ENCODE measurements at places on chromosomes 7 and 10. TPM values are rescaled to one million over a fixed set of nuclear protein-coding genes. Genes with fewer than 3 reads are reported as not detected.

GRCh38 chr10:11285171-11285570, 267.5 kb downstream of the CELF2 start:
- DNase-seq: no peak

DNA sequence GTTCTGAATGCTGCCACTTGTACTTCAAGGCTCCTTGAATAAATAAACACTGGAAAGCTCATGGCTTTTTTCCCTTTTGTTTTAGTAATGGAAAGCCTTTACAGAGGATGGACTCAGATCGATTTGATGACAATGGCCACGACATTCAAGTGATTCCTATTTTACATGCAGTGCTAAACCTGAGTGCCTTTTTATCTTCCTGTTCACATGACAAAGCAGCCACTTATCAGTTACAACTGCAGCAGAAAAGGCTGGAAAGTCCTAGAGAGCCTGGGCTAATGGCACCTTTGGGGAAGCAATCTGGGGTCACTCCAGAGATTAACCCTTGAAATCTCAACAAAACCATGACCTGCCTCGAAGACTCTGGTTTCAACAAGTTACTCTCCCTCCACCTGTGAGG, 249.0 kb upstream of the AUTS2 start:
- DNase-seq: no peak

DNA sequence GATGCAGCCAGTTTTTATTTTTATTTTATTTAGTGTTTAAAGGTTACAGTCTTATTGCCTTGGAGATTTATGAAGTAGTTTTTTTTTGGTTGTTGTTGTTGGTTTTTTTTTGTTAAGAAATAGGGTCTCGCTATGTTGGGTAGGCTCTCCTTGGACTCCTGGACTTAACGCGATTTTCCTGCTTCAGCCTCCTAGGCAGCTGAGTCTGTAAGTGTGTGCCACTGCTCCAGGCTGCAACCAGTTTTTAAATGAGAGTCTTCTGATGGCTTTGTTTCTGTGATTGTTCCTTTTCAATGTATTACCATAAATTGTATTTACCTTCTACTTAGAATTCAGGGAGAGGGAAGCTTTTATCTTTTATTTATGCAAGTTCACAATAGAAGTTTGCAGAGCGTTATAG, 62.8 kb downstream of the BICC1 start:
- no peak for DNase-seq

DNA sequence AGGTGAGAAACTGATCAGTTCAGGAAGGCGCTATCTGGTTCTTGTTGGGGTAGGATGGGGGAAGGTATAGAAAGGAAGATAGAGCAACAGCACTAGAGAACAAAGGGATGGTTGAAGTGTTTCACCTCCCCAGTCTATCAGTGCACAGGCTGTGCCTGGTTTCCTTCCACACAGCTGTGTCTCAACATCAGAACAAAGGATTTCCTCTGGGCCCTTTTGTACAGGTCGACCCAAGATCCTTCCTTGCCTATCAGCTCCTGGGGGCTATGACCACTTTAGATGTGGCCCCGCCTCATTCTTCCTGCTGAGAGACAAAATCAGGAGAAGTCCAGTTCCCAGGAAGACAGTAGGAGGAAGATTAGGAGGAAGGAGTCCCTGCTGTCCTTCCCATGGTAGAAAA, 65.6 kb downstream of the NAMPT start:
- DNase-seq: no peak

- no peak for DNase-seq
Measured at GRCh38 chr10:80144067-80144695, 11.7 kb downstream of the PLAC9 start.

The GALNT17 gene
- 1.2 TPM for total RNA-seq

- no peak for DNase-seq
Measured at GRCh38 chr7:114508086-114508485, 93.5 kb downstream of the FOXP2 start.

GRCh38 chr10:64636461-64636860, 1115.3 kb downstream of the REEP3 start:
- DNase-seq: no peak

DNA sequence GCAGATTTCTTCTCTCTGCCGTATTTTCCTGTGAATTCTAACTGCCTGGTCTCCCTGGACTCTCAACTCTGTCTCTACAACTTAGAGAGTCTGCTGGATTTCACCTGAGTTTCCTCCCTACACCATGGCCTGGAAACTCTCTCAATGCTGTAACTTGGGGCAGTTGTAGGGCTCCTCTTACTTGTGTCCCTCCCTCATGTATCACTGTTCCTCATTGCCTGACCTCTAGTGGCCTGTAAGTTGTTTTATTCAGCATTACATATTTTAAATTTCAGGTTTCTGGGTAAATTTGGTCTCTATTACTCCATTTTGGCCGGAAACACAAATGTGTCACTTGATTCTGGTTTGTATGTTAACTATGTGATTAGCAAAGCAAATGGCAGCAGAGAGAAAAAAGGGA, 70.9 kb downstream of the DYNC1I1 start:
- no peak for DNase-seq

The CRTAC1 gene
- 4.7 TPM for total RNA-seq

DNA sequence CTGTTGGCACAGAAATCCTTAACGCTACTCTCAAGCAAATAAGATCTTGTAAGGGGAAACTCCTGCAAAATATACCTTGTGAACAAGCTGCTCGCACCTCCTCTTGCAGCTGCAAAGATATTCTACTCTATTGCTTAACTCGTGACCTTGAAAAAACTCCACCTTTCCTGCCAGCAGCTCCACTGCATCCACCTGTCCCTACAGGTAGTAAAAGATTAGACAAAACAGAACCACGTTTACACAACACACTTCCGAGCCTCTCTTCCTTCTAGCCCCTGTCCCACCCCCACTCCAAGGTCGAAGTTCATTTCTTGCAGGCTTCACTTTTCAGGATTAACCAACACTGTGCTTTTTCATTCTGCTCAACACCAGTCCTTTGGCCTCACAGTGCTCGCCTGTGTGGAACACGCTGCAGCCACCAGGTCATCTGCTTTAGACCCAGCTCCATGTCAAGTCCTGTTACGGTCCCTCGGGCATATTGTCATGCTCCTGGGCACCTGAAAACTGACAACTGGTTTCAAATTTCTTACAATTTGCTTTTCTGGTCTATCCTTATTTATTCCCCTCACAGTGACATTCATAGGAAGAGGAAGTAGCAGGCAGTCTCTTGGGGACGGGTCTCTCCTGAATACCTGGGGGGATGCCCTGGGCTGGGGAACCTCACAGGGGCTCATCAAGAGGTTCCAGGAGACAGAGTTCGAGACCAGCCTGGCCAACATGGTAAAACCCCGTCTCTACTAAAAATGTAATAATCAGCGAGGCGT, 165.8 kb upstream of the KLF14 start:
- no peak for DNase-seq

DNA sequence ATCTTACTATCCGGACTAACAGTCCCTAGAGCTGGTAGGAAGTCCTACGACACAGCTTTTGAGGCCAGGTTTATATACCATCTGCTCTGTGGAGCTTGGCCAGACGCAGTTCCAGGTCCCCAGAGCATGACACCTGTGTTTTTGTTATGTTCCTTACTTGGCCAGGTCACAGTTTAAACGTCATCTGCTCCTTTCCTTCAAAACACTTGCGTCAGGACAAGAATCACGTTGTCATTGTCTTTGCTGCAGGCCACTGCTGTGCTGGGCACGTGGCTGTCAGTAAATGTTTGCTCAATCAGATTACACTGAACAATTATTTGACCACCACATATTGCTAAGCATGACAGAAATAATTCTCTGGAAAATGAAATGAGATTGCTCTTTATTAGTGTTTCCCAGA, 23.9 kb downstream of the SLC18A2 start:
- DNase-seq: no peak

DNA sequence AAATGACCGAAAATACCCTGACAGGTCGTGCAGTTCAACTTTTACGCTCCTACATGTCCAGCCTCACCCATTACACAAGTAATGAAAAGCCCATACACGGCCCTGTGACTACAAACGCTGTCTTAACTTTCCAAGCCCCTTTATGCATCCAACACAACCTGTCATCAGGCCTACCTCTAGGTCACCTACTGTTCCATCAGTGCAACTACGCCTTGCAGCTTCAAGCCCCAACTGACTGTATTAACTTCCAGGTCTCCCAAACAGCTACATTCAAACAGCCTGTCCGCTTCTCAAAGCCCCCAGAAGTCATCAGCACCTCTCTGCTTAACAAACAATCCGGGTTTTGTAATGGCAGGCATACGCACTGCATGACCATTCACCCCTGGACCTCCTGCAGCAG, 19.2 kb downstream of the ZNF107 start:
- DNase-seq: no peak

The HOXA4 gene
- total RNA-seq: 0.80 TPM

- DNase-seq: no peak
Measured at GRCh38 chr7:1103009-1103788, 15.3 kb downstream of the GPER1 start.

The CLRN3 gene
- total RNA-seq: 0.98 TPM

The BTBD16 gene
- total RNA-seq: not detected

DNA sequence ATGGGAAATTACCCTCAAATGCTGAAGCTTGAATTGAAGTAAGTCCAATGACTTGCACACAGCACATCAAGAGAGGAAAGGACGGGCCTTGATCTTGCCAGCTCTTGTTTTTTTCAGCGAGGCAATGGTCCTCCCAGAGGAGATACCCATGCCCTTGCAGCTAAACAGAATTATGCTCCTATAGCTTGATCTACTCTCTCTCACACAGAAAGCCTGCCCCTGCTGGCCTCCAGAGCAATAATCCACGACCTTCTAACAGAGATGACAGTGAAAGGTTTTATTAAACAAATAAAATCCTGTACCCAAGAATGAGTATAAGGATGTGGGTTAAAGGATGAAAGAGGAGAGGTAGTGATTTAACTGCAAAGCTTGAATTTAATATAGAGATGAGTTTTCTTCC, 268.0 kb downstream of the ADRA2A start:
- DNase-seq: no peak

The KAZALD1 gene
- 2.8 TPM for total RNA-seq

GRCh38 chr7:95250571-95250970, 73.8 kb downstream of the PON1 start:
- DNase-seq: no peak

DNA sequence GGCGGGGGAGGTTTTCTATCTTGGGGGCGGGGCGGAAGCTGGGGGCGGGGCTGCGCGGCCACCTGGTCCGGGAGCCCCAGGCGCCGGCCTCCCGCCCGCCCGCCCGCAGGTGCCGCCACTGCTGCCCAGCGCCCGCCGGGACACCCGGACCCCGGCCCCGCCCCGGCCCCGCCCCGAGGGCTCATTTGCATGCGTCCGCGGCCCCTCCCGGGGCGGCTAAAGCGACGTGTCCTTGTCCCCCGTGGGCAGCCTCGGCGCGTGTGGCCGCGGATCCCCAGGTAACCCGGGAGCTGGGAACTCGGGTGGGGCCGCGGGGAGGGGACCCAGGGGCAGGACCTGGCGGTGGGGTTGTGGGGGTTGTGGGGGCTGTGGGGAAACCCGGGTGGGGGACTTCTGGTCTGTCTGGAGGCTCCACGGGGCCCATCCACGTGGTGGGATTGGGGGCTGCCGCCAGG, at the start of gene BHLHA15:
Gene BHLHA15 (plus strand): TSS at position 219 of the 455 bp plus-strand sequence. CDS start 871 bp downstream, outside the sequence.
- DNase-seq: no peak

The LEP gene
- 48.2 TPM for total RNA-seq

The CDC14C gene
- total RNA-seq: not detected

The ITIH5 gene
- total RNA-seq: 407 TPM

The FKBP9 gene
- 74.9 TPM for total RNA-seq

The SLC18A2 gene
- total RNA-seq: 2.1 TPM

The MINPP1 gene
- 22.0 TPM for total RNA-seq

The GRM3 gene
- not detected for total RNA-seq

The RARRES2 gene
- total RNA-seq: 267 TPM

GRCh38 chr7:32559480-32559879, 64.2 kb downstream of the AVL9 start:
- DNase-seq: no peak

DNA sequence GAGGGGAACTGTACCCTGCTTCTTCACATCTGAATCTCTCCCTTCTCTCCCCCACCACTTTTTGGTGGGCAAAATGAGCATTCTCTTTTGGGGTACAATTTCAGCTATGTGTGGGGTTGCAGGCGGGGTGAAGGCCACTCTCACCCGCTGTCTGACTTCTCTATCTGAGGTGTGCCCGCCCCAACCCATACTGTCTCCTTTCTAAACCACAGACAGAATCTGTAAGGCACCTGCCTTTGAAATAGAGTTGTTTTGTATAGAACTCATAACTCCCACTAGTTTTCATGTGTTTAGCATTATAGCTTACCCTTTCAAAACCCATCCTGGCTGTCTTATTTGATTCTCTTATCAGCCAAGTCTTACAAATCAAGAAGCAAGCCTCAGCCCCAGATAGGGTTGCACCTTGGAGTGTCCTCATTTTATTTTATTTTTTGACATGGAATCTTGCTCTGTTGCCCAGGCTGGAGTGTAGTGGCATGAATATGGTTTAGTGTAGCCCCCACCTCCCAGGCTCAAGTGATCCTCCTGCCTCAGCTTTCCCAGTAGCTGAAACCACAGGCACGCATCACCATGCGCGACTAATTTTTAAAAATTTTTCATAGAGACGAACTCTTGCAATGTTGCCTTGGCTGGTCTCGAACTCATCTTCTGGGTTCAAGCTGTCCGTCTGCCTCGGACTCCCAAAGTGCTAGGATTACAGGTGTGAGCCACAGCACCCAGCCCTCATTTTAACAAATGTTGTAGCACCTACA, 11.9 kb downstream of the TSPAN14 start:
- DNase-seq: no peak

DNA sequence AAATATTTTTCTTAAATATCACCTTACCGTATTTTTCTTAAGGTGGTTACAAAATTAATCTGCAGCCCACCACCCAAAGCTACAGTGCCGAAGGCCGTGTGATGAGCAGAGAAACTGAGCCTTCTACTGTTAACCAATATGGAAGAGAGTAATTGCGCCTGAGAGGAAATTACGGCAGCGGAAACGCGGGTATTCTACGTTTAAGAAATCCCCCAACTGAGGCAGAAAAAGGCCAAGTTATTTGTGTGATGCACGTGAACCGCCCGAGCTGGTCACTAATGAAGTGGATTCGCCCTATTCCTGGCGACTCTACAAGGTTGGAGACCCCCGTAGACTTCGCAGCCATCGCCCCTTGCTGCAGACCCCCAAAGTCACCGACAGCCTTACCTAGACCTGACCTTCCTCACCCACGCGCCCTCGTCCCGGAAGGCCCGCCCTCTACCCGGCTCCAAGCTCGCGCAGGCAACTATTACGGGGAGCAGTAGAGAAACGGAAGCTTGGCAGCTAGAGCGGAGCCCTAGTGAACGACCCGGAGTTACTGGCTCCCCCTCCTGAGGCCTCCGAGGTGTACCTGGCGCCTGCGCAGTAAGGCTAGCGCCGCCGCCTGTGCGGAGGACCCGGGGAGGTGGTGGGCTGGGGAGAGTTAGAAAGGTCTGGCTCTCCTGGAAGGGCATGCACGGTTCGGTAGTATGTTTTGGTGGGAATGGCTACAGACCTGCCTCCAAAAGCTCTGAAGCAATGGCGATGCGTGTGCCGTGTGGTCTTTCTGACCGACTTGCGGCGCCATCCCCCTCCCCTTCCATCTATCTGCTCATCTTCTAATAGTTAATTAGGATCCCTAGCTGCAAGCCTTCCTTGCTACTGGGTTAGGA, at the start of gene MRPS33:
Gene MRPS33 (minus strand): TSS at position 429 of the 872 bp plus-strand sequence. CDS start 4,319 bp downstream, outside the sequence.
- DNase-seq: peak; percentile 90

- DNase-seq: no peak
Measured at GRCh38 chr7:47370461-47371042, 211.4 kb downstream of the TNS3 start.
